ENCODE measurements at places on chromosomes 3 and 15.

DNA sequence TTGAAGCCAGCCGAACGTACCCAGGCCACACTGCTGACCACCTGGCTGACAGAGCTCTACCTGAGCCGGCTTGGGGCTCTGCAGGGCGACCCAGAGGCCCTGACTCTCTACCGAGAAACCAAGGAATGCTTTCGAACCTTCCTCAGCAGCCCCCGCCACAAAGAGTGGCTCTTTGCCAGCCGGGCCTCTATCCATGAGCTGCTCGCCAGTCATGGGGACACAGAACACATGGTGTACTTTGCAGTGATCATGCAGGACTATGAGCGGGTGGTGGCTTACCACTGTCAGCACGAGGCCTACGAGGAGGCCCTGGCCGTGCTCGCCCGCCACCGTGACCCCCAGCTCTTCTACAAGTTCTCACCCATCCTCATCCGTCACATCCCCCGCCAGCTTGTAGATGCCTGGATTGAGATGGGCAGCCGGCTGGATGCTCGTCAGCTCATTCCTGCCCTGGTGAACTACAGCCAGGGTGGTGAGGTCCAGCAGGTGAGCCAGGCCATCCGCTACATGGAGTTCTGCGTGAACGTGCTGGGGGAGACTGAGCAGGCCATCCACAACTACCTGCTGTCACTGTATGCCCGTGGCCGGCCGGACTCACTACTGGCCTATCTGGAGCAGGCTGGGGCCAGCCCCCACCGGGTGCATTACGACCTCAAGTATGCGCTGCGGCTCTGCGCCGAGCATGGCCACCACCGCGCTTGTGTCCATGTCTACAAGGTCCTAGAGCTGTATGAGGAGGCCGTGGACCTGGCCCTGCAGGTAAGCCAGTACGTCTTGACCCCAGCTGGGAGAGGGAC lies 6.2 kb downstream of the VPS18 start:
- no peak for DNase-seq

GRCh38 chr15:41790756-41791546 lies 16.7 kb downstream of the MAPKBP1 start:
- no peak for DNase-seq

DNA sequence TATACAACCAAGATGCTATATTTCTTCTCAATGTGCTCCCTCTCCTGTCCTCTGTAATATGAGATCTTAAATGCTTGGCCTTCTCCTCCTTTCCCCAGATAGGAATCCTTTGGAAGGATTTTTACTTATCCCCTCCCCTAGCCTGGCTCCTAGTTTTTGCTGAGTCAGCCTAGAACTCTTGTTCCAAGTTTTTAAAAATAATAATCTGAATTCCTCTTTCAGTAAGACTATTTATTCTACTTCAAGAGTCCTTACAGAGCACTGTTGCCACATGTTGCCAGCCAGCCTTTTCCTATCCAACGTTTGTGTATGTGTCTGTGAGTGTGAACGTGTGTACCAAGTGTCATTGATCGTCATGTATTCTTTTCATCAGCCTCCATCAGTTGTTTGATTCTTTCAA lies 11.0 kb upstream of the KCNMB2 start:
- DNase-seq, result no peak

- no peak for DNase-seq
Measured at GRCh38 chr15:87826119-87826747, 430.3 kb downstream of the NTRK3 start.

GRCh38 chr3:143276592-143276991 lies 157.0 kb downstream of the CHST2 start:
- DNase-seq, result no peak

DNA sequence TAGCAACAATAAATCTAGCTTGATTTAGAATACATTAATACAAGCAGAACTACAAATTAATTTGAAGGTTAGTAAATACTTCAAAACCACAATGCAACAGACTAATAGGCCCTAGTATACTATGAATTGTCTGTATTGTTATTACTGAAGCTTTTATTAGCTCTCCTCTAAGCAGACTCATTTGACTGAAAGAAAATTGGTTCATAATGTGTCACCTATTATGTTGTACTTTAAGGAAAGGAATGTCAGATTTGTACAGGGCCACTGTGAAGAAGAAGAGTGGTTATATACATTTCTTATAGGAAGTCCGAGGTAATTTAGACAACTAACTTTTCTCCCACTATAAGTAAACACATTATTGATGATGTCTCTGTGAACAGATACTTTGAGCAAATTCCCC lies 954.5 kb downstream of the ZPLD1 start:
- DNase-seq, result no peak

GRCh38 chr3:94301366-94301765 lies 238.5 kb downstream of the NSUN3 start:
- DNase-seq, result no peak

- DNase-seq, result no peak
Measured at GRCh38 chr3:15347063-15347736, 14.8 kb upstream of the SH3BP5 start.

DNA sequence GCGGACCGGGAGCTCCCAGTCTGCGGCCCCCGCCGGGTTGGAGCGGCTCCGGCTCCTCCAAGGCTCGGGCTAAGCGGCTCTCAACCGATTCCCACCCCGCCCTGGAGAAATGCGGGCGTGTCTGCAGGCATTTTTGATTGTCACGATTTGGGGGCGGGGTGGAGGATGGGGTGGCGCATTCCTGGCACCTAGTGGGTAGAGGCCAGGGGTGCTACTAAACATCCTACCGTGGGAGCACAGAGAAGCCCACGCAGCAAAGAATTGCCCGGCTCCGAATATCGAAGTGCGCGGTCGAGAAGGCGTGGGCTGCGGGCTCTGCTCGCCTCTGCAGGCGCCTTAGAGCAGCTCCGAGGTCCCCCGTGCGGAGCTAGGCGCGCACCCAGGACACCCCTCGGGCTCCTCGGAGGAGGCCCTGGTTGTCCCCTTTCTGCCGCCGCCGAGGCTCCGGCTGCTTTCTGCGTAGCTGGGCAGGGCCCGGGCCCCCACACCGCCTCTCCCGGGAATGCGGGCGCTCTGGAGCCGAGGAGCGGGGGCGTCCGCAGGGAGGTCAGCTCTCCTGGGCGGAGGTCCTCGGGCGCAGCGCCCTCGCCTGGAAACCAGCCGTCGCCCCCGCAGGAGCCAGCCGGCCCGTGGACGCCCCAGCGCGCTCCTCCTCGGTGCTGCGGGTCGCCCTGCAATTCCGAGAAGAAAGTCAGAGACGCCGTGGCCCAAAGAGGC lies 16.5 kb upstream of the LAMP3 start:
- DNase-seq, result no peak
